ENCODE measurements at places on chromosomes 4 and X.

- no peak for DNase-seq
Observed at GRCh38 chrX:151753313-151754046, 18.9 kb downstream of the CNGA2 start.

GRCh38 chr4:4488405-4489404 lies 53.1 kb downstream of the STX18 start:
- DNase-seq: peak; percentile 63

- no peak for DNase-seq
Observed at GRCh38 chr4:184163813-184164212, 53.9 kb downstream of the ENPP6 start.

DNA sequence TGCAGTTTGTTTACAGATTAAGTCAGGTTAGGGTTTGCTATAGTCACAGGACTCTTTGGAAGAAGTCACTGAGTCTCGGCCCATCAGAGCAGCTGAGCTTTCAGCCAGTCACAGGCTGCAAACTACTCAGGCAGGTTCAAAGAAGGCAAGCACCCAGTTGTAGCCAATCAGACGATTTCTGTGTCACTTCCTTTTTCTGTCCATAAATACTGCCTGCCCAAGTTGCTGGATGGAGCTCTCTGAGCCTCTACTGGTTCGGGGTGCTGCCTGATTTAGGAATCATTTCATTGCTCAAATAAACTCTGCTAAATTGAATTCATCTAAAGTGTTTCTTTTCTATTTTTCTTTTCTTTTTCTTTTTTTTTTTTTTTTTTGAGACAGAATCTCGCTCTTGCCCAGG lies 7.3 kb upstream of the SH3BP2 start:
- no peak for DNase-seq

GRCh38 chrX:54633641-54634040 lies 103.6 kb downstream of the GNL3L start:
- no peak for DNase-seq

DNA sequence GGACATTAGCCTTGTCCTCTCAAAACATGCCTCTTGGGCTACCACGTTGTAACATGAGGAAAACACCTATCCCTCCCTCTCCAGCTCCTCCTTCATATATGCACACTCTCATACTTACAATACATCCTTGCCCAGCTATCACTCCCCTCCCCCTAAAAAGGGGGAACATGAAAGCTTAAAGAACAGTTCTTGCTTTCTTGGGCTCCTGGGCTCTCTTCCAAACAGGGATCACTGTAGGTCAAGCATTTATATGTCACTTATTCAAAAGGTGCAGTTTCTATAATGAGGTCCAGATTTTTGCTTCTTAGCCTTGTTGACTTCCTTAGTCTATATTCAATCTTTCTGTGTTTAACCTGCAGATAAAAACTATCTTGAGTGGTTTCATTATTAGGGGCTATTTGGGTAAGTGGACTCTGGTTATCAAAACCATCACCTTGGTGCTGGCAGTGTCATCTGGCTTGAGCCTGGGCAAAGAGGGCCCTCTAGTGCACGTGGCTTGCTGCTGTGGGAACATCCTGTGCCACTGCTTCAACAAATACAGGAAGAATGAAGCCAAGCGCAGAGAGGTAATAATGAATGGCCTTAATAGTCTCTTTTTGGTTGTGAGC lies 119.4 kb downstream of the AKAP4 start:
- DNase-seq: no peak

- no peak for DNase-seq
Observed at GRCh38 chrX:32289356-32289755, 922.0 kb downstream of the DMD start.

- DNase-seq: no peak
Observed at GRCh38 chr4:87224141-87224923, 3.9 kb upstream of the KLHL8 start.

DNA sequence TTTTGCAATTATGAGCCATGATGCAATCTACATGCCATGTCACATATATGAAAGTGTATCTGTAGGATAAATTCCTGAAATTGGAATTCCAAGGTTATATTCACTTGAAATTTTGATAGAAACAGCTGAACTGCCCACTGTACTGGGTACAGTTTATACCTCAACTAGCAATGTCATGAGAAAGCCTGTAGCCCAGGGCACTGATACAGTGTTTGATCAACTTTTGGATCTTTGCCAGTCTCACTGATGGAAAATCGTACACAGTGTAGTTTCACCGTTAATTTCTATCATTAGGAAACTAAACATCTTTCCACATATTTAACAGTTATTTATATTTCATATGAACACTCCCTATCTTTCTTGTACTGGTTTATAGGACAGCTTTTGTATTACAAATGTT lies 34.2 kb downstream of the TAPT1 start:
- no peak for DNase-seq

DNA sequence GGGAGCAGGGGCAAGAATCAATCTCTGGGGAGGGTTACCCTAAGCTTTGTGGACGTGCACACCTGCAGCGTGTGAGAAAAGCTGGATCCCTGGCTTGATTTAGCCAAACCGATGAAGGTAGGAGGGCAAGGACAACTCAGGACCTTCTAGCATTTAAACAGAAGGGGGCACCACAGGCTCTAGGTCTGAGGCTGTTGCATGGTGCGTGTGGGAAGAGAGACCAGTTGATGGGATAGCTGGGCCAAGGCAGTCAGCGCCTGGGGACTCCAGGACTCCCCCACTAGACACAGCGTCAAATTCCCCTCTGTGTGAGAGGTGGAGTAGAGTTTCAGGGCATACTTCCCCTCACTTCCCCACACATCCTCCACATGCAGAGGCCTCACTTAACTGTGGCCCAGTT lies 4.3 kb downstream of the GABRQ start:
- DNase-seq: no peak

GRCh38 chrX:16658284-16658683 lies 8.3 kb downstream of the S100G start:
- DNase-seq: no peak

GRCh38 chrX:13956998-13957397 lies 72.7 kb downstream of the GEMIN8 start:
- DNase-seq: no peak

GRCh38 chrX:84064814-84065213 lies 123.2 kb downstream of the RPS6KA6 start:
- no peak for DNase-seq

DNA sequence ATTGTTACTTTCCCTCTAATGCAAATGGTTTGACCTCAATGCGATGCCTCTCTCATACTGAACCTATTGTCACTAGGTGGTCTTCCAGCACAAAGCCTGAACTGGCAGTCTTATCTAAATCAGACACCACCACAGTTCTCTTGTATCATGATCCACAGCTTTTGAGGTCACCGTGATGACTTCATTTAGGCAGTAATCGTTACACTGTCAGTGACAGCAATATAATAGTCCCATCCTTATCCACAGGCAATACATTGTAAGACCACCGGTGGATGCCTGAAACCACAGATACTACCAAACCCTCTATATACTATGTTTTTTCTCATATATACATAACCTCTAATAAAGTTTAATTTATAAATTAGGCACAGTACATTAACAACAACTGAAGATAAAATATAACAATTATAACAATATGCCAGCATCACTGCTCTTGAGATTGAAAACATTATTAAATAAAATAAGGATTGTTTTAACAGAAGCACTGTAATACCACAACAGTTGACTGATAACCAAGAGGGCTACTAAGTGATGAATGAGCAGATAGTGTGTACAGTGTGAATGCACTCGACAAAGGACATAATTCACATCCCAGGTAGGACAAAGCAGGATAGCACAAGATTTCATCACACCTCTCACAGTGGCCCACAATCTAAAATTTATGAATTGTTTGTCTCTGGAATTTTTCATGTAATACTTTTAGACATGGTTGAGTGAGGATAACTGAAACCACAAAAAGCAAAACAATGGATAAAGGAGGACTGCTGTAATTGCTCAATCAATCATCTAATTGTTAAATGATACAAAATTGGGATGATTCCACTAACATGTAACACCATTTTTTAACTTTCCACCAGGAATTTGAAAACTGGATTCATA lies 419.4 kb downstream of the CENPC start:
- DNase-seq: no peak

DNA sequence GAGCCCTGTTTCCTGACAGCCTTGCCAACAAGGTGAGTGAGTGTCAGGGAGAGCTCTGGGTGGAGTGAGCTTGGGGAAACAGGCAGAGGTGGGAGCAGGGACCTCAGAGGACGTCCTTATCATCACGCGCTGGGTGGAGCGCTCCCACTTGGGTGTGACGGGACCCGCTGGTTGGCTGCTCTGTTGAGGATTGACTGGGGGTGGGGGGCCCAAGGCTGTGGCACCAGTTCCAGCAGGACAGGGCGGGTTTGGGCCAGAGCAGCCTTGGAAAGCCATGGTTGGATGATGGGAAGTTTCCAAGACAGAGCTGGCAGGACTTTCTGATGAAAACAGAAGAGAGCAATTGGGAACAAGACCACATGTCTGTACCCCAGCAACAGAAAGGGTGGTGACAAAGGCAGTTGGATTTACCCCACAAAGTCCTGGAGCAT lies 3.0 kb upstream of the PCGF3 start:
- no peak for DNase-seq

GRCh38 chr4:1505511-1506460 lies 99.5 kb upstream of the NKX1-1 start:
- no peak for DNase-seq

- DNase-seq: no peak
Observed at GRCh38 chrX:542179-542578, 88.4 kb upstream of the SHOX start.

DNA sequence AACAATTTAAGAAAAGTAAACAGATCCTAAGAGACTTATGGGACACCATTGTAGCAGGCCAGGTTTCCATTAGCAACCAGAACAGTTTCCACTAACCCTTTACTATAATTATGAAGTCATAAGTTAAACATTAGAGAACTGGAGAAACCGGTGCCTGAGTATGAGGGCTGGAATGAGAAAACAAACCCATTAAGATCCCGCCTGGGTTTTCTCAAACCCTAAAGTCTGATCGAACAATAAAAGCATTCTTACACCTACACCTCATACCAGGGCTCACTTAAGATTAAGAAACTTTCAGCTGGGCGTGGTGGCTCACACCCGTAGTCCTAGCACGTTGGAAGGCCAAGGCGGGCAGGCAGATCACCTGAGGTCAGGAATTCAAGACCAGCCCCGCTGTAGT lies 13.7 kb upstream of the DHX15 start:
- DNase-seq: no peak

- no peak for DNase-seq
Observed at GRCh38 chr4:8656185-8656517, 63.6 kb downstream of the CPZ start.

DNA sequence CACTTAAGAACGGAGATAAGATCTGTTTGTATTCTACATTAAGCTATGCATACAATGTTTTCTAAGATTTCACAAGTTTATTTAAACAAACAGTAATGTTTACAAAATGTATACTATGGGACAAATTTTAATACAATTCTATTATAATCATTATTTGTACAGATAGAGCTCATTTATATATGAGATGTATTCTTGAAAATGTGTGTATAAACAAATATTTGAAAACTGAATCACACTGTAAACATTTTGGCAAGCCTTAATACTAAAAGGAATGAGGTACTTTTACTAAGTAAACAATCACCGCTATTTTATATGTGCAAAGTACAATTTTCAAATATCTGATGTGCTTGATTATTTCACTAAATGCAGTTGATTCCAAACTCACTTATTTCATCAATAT lies 119.2 kb upstream of the MAB21L2 start:
- no peak for DNase-seq

- DNase-seq: no peak
Observed at GRCh38 chr4:135508006-135508714, 1306.6 kb upstream of the PABPC4L start.

- DNase-seq: no peak
Observed at GRCh38 chr4:73527196-73527595, 45.7 kb downstream of the AFM start.

- no peak for DNase-seq
Observed at GRCh38 chr4:13611283-13611842, 16.2 kb downstream of the BOD1L1 start.

GRCh38 chr4:102429553-102429952 lies 71.6 kb upstream of the NFKB1 start:
- no peak for DNase-seq

GRCh38 chr4:109559983-109560686 lies at the start of gene MCUB:
MCUB (plus strand) TSS chr4:109560246; CDS start chr4:109560338, 92 bp downstream.
- peak; percentile 87 for DNase-seq

DNA sequence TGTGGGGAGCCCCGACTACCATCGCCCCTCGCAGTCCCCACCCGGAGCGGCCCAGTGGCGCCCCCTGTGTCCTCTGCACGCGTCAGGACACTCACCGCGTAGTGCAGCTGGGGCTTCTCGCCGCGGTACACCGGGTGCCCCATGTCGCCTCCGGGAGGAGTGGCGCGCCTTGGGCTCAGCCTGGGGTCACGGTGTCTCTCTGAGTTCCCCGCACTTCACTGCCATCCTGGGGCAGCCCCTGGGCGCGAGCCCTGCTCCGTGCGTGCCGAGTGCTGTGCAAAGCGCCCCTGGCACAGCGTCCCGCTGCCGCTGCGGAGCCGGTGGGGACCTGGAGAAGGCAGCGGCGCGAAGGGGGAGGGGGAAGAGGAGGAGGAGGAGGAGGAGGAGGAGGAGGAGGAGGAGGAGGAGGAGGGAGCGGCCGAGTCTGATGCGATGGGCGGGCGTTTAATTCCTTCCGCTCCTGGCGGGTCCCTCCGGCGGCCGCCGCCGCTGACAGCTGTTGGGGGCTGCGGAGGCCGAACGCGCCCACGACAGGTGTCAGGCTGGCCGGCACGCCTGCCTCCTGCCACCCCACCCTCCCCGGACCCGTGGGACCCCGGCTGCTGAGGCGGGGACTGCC lies 134.3 kb downstream of the AMELX start:
- no peak for DNase-seq

- no peak for DNase-seq
Observed at GRCh38 chr4:37627263-37627662, 58.9 kb downstream of the RELL1 start.

- no peak for DNase-seq
Observed at GRCh38 chr4:102632241-102633065, 128.3 kb downstream of the MANBA start.

GRCh38 chr4:54837576-54838140 lies 179.9 kb downstream of the KIT start:
- no peak for DNase-seq

DNA sequence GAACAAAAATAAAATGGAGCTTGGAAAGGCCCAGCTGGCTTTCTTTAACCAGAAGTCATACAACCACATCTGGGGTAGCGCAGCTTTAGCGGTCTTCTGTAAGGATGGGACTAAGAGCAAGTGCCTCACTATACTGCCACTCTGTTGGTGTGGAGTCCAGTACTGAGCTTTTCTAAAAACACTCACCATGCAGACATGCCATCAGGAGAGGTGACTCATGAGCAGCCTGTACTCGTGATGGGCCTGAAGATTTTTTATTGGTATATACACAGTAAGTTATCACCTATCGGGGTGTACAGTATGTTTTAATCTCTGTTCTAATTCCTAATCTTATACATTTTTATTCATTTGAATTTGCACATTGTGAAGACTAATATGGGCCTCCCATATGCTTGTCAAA lies 9.6 kb downstream of the PPP3CA start:
- DNase-seq: no peak

- no peak for DNase-seq
Observed at GRCh38 chr4:153296040-153296823, 48.3 kb upstream of the MND1 start.

- no peak for DNase-seq
Observed at GRCh38 chr4:140298001-140298400, 75.4 kb upstream of the SCOC start.
